OCI-LY7 (cell line): ENCODE measurements at places on chromosomes 1 and 21. TPM values are rescaled to one million over a fixed set of nuclear protein-coding genes. Genes with fewer than 3 reads are reported as not detected.

DNA sequence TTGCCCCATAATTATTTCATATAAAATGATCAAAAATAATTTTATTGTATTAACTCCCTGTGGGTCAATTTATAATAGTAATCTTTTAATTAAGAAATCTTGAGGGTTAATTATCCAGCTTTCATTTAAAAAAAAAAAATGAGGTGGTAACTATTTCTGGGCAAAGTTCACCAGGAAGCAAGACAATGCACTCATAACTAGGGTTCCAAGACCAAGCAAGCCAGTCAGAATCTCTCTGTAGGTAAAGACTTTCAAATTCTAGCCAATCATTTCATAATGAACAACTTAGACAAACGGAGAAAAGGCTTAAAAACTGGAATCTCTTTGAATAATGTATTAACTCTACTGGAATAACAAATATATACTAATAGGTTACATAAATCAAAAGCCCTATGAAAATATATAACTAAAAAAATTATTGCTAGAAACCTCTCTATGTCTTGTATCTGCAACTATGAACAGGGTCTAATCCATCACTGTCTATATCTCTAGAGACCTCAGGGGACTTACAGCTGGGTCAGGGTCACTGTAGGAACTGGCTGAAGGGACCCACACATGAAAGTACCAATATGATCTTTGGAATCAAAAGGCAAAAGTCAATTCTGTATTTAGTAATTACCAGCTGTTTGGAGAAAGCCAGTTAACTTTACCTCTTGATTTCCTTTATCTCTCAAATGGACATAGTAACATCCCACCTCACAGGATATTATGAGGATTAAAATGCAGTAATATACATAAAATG is 43.3 kb downstream of the APP start:
- DNase-seq, result no peak

DNA sequence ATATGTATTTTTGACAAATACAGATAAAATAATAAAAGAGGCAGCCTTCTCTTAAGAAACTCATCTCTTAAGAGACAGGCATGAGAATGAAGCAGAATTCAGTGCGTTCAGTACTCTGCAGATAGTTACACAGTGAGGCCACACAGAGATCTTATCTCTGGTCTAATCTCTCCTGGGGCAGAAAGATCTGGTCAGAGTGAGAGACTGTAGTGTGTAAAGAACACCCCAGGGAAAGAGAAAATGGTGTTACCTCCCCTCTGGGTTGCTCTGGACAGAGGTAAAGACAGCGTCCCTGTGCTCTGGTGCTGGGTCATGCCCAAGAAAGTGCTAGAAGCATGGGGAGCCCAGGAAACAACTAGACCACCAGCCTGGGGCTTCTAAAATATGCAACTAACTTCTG is 216.3 kb downstream of the SIPA1L2 start:
- no peak for DNase-seq

DNA sequence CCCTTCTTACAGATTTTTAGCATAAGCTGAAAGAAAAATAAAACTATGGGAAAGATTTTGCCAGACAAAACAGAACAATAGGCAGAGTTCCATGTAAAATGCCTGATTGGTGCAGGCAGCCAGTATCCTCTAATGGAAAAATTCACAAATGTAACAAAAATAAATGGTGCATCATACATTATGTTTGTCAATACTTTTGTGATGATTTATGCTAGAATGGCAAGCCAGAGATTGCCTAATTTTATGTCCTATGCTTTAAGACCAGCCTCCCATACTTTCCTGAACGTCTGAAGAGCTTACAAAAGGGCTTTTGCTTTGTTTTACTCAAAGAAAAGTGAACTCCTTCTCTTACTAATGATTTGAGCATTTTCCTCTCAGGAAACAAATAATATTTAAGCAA is 81.5 kb upstream of the KCNJ15 start:
- no peak for DNase-seq

DNA sequence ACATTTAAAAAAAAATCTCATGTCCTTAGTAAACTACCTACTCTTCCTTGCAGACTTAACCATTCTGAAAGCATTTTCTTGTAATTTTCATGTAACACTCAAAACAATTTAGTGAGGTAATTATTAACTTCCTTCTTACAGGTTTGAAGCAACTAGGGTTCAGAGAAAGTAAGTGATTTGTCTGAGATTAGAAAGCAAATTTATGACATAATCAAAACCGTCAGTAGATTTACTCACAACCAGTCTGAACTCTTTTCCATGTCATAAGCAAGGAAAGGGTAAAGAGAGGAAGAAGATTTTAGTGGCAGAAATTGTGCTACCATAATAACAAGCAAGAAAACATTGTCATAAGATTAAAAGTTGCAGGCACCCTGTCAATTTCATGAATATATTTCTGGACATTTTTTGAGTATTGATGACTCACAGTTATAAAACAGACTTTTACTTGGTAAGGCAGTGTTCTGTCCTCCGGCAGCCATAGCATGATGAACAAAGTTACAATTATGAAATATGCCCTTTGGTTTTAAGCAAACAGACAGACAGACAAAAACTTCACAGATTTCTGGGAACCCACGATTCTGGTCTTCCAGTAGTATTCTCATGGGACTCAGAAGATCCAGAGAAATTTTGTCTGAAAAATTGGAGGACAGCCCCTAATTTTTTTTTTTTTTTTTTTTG is 707.2 kb downstream of the RWDD3 start:
- DNase-seq, result no peak

GRCh38 chr21:15730484-15731242 is 881 bp downstream of the USP25 start:
- DNase-seq, result peak; percentile 28

The ARHGEF2 gene
- total RNA-seq, result 133 and 139 TPM in 2 replicates

DNA sequence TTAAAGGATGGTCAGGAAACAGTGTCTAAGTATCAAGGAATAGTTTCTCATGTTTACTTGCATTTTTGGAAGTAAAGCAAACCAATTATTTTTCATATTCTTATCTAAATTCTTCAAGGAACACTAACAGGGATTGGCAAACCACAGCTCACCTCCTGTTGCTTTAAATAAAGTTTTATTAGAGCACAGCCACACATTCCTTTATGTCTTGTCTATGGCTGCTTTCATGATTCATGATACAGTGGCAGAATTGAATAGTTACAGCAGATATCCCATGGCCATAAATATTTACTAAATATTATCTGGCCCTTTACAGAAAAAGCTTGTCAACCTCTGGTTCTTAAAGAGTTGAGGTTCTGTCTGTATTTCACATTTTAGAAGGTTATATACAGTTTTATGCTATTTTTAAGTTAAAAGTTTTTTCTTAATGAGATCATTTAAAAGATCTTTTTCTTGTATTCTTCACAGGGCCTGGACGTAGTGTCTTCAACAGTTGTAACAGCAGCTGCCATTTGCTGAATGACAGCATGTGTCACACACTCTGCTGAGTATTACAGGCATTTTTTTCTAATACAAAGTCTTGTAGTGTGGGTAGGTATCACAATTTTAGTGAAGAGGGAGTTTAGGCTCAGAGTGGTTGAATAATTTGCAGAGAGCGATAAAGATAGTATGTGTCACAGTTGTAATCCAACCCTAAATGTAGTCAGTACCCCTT is 2.6 kb downstream of the ZNF691 start:
- no peak for DNase-seq

The NHLH2 gene
- total RNA-seq, result not detected in 2 replicates

DNA sequence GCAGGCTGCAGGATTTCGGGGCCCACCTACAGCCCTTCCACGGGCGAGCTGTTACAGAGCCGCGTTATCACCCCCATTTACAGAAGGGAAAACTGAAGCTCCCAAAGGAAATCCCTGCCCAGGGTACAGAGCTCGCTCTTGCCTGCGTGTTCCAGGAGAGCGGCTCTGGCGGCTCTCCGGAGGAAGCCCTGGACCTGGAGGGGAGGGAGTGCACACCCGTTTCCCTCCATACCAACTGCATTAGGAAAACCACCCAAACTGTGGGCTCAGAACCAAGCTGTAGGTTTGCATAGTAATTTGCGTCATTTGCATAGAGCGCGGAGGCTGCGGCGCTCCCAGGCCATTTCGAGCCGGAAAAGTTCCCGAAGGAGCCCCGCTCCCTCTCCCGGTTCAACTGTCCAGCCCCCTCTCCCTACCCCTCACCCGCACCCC is 24.7 kb upstream of the ADGRB2 start:
- DNase-seq, result peak; percentile 81

- DNase-seq, result peak; percentile 77
These were observed 8.6 kb downstream of the ALPL start for GRCh38 chr1:21517660-21518480.

The ARID1A gene
- 123 and 128 TPM in 2 replicates for total RNA-seq

DNA sequence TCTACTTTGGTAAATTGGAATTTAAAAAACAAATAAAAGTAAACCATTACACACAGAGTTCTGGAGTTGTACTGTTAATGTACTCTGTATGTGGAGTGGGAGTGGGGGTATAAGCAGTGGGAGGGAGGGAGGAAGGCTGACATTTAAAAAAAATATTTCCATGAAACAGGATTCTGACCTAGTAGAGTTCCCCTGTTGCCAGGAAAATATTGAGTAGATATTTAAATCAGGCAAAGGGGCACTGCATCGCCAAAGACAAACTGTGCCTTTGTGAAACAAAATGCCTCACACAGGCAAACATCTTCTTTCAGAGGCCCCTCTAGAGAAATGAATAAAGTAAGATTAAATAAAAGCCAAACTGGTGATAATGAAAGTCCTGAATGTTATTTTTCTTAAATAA is 87.8 kb downstream of the ERG start:
- DNase-seq, result no peak

DNA sequence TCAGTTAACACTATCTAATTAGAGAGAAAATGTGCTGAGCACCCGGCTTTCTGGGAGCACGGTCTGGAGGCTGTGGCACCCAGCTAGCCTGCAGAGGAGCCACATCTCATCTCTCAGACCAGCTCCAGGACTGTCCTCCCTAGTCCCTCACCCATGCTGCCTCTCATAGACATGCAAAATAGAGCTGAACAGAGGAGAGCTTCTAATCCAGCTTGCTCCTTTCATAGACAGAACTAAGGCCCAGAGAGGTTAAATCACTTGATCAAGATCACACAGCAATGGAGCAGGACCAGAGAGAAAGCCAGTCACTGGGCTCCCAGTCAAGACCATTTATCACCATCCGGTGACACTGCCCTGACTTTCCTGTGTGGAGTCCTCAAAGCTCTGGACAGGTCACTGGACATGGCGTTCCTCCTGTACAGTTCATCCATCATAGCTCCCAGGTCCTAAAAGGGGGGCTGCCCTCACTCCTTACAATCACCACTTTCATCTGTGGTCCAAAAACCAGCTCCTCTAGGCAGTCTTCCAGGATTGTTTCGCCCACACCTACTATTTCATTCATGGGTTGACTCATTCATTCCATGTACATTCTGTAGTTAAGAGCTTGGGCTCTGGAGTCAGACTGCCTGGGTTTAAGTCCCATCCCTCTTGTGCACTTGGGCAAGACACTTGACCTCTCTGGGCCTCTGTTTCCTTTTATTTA is 8.8 kb upstream of the CAMK2N1 start:
- DNase-seq, result no peak

The AMY1A gene
- not detected in 2 replicates for total RNA-seq

- DNase-seq, result no peak
These were observed 19.3 kb upstream of the RAB3GAP2 start for GRCh38 chr1:220291580-220291979.

GRCh38 chr1:201594575-201595245 is 55.8 kb downstream of the NAV1 start:
- no peak for DNase-seq

The TCHHL1 gene
- total RNA-seq, result not detected in 2 replicates

- DNase-seq, result no peak
These were observed 1.6 kb downstream of the OR2AK2 start for GRCh38 chr1:247966532-247967204.

DNA sequence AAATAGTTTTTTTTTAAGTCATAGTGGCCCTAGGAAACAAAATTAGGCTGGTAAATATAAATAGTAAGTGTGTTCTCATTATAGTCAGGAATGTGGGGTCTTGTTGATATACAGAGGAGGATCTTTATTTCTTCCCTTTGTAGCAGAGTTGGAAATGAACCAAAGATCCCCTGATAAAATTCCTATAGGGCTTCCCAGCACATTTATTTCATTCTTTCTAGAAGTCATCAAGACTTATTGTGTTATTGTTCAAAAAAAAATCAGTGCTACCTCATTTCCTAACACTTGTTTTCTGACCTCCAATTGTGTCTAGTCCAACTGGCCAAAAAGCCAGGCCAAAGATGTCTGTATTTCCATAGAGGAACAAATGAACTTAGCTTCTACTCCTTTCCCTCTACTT is 7.6 kb upstream of the PLEKHO1 start:
- no peak for DNase-seq

GRCh38 chr21:29626801-29627470 is 312.9 kb downstream of the GRIK1 start:
- no peak for DNase-seq

GRCh38 chr1:235893840-235894239 is 27.1 kb upstream of the LYST start:
- no peak for DNase-seq
